ENCODE measurements at places on chromosomes 3 and 15.

- no peak for DNase-seq
Measured at GRCh38 chr15:71386448-71387236, 271.4 kb downstream of the THSD4 start.

GRCh38 chr15:47834093-47834492 lies 116.8 kb downstream of the SEMA6D start:
- no peak for DNase-seq

DNA sequence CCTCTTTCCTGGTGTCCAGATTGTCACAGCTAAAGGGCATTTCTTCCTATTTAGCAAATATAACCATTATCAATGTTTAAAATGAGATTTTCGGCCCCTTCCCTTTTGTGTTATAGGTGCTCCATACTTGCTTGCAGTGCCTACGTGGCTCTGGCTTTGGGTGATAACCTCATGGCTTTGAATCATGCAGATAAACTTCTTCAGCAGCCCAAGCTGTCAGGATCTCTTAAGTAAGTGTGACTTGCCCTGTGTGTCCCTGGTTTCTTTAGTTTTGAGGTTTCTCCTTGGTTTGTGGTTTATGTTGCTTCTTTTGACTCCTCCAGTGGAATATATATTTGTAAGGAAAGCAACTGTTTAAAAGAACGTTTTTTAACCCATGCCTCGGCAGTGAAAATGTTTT lies 58.5 kb upstream of the TRIM71 start:
- DNase-seq: no peak

- DNase-seq: peak; percentile 47
Measured at GRCh38 chr3:8776406-8776805, 7.0 kb upstream of the OXTR start.

DNA sequence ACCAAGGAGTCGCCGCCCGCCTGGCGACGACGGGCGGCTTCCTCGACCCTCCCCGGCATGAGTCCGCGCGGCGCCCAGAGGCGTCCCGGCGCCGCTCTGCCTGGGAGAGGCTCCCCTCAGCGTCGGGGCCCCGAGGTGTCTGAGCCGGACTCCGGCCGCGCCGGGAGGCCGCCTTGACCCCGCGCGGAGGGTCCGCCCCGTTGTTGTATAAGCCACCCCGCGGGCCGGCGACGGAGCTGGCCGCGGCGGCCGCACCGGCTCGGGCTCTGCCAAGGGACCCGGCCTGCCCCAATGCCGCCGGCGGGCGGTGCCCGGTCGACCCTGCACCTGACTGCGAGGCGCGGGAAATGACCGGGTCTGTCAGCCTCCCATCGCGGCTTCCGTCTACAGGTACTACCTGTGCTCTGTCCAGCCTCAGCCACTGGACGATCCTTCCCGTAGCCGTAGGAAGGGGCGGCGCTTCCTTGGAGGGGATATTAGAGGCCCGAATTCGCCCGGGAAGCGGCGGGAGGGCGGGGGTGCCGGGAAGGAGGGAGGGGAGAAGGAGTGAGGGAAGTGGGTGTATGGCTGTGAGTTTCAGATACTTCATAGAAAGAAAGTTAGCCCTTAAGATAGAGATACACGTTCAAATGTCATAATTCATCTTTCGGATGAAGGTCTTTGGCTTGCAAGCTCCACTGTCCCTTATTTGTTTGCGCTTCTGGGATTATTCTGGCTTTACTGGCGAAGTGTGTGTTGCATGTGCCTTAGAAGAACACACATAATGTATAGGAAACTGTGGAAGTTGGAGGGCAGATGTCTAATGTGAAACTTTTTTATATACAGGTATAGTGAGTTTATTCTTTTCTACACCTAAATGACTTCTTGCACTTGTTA lies 620 bp downstream of the ABHD5 start:
- DNase-seq: peak; percentile 66

DNA sequence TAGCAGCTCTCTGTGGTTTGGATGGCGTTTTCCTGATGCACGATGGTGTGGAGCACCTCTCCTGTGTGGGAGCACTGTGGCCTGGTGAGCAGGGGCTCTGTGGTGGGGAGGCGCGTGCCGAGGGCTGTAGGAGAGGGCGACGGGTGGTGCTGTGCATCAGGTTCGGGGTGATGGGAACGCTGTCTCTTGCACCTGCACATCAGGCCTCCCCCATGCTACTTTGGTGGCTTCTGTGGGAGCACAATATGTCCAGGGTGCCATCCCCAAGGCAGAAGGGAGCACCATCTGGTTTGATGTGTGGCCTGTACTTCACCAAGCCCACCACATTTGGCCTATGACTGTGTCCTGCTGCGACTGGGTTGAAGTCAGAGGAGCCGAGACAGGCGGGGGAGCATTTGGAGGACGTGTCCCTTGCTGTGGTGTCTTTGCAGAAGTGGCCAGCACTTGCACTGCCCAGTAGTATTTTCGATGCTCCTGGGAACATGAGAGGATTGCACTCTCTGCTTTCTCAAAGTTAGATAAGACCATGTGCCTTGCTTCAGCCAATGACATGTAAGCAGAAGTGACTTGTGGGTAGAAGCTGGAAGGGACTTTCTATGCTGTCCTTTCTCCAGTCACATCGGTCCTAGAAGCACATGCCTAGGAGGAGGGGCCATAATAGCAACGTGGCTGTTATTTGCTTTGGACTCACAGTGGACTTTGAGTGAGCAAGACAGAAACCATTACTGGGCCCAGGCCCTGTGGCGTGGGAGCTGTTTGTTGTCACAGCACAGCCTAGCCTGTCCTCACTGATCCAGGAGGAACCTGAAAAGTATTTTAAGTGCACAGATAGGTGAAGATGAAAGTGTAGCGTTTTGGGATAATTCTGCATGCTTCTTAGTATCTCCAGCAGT lies 72.1 kb downstream of the APBA2 start:
- DNase-seq: no peak

Measured in GM03348 (cell line).